ENCODE measurements at places on chromosomes 4 and X. TPM values are rescaled to one million over a fixed set of nuclear protein-coding genes. Genes with fewer than 3 reads are reported as not detected.

DNA sequence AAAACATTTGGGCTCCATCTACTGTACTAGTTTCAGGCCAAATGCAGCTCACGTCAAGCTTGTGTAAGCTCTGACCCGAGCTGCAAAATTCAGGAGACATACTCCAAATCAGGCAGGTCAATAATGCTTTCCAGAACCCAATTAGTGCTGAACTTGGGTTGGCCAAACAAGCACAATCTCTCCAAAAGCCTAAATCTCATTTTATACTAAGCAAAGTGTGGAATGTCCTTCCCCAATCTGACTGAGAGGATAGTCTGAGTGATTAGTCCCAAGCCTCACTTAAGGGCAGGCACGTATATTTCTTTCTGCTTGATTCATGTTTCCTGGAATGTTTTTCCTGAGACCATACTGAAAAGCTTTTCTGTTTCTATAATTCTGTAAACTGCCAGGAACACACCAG is 79.9 kb downstream of the NKX6-1 start:
- no peak for ATAC-seq

DNA sequence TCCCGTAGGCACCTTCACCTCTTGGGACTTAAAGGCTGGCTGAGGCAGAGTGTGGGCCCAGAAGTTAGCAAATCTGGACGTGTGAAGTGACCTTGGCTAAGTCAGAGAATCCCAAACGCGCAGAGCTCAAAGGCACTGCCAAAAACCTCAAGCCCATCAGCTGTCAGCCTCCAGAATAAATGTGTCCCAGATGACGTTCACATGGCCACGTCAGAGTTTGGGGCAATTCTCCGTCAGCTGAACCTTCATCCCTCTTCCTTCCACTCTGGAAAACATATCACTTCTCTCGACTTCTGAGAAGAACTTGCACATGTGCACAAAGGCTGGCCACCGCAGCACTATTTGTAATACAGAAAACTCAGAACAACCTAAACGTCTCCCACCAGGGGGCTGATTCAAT is 35.7 kb upstream of the APLN start:
- ATAC-seq = no peak

DNA sequence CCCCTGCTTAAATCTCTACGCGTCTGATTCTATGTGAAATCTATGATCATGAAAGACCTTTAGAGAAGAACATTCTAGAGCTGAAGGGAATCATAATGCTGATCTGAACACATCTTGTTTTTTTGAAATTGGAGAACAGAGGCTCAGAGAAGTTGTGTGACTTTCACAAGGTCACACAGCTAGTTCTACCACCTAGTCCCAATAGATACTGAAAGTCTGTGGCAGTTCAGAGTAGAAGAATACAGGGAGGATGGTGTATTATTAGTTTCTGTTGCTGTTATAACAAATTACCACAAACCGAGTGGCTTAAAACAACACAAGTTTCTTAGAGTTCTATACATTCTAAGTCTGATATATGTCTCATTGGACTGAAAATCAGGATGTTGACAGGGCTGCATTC is 14.5 kb downstream of the CYP2U1 start:
- ATAC-seq = no peak

The VCX2 gene
- total RNA-seq = not detected

GRCh38 chr4:182288534-182288933 is 45.3 kb downstream of the TENM3 start:
- ATAC-seq = no peak

GRCh38 chr4:102574317-102574716 is 73.2 kb downstream of the NFKB1 start:
- ATAC-seq = no peak

DNA sequence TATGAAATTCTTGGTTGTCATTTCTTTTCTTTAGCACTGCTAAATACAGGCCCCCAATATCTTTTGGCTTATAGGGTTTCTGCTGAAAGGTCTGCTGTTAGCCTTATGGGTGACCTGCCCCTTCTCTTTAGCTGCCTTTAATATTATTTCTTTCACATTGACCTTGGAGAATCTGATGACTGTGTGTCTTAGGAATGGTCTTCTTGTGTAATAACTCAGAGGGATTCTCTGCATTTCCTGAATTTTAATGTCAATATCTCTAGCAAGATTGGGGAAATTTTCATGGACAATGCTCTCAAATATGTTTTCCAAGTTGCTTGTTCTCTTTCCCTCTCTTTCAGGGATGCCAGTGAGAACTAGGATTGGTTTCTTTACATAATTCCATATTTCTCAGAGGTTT is 292.4 kb downstream of the SLC7A11 start:
- ATAC-seq = no peak
